CD4-positive, CD25-positive, alpha-beta regulatory T cell (primary cell): ENCODE measurements at places on chromosomes 3 and 15.
A peak's percentile ranks its signal among the peaks of the same experiment; 100 is the strongest.

GRCh38 chr3:13024765-13025065 is 48.5 kb downstream of the IQSEC1 start:
- DNase-seq, result no peak

GRCh38 chr3:129505341-129505740 is 23.1 kb upstream of the RHO start:
- no peak for DNase-seq

GRCh38 chr3:31561891-31562290 is 29.2 kb downstream of the STT3B start:
- DNase-seq, result no peak

DNA sequence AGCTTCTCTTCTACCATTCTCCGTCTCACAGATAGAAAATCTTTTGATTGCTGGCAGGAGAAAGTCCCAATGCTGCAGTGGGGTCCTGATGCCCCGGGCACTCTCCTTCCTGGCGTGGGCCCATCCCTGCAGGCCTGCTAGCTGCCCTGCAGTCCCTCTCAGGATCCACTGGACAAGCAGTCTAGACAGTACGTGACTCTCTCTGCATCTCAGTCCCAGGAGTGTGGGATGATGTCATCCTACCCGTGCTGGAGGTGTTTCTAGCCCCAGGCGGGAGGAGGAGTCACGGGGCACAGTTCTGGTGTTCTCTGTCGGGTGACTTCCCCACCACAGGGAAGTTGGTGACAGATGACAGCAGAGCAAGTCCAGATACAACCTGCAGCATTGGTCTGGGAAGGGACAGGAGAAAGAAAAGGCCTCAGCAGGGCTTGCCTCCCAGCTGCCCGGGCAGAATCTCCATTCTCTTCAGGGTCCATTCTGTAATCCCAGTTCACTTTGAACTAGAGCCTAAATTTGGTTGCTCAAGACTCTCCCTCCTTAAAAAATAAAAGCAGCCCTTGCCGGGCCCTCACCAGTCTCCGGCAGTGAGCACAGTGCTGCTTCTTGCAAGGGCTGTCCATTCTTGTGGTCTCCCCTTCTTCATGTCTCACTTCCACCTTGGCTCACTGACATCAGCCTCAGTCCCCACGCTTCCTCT is 30.6 kb downstream of the SLC28A1 start:
- DNase-seq, result no peak

DNA sequence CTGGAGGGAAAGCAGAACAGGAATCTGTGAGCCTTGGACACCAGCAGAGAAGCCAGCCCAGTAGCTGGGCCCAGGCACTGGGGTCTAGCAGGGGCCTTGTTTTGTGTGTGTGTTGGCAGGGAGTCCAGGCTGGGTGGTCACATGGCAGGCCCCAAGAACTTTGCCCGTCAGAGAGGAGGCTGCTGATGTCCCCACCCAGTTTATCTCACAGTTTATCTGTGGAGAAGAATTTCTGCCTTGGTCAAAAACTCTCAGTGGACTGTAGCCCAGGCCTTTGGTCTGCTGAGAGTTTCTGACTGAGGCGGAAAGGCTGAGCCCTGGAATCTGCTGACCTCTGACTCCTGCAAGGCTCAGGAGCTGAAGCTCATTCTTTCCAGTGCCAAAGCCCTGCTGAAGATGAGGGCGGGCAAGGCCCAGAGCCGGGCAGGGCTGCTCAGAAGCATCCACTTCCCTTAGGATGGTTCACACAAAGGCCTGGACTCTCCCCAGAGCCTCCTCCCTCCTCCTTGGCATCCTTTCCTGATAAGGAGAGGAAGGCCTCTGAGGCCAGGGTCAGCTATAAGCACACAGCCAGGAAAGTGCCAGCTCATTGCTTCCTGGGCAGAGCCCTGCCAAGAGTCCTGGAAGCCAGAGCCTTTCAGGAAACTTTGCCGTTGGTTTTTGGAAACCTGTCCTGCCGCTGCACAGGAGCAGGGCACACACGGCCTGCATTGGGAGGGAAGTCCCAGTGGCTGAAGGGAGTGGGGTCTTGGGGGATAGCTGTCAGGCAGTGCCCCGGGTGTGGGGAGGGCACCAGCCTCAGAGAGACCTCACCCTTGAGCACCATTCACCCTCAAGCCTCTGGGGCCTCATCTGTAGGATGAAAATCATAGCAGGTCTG is 37.2 kb upstream of the SLCO2A1 start:
- DNase-seq, result no peak

DNA sequence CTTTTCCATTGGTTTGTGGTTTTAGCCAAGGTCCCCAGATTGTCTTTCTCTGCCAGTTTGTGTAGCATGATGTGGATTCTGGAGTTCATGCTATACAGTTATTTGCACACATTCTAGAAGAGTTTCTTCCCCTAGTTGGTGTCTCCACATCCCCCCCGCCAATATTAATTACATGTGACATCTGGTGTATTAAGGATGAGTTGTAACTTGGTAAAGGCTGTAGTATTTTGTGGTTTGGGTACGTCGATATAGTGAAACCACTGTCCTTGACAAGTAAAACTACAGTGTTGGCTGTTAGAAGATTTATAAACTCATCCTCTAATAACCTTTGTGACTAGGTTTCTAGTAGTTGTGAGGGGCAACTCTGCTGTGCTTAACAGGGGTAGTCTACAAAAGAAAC is 23.7 kb upstream of the P4HTM start:
- DNase-seq, result no peak

GRCh38 chr15:32923176-32923575 is 205.4 kb downstream of the GREM1 start:
- no peak for DNase-seq

- no peak for DNase-seq
Measured at GRCh38 chr15:53031469-53031868, 241.3 kb upstream of the ONECUT1 start.

- DNase-seq, result no peak
Measured at GRCh38 chr3:138761002-138761401, 73.7 kb downstream of the PIK3CB start.

- no peak for DNase-seq
Measured at GRCh38 chr3:94293793-94294195, 230.9 kb downstream of the NSUN3 start.

DNA sequence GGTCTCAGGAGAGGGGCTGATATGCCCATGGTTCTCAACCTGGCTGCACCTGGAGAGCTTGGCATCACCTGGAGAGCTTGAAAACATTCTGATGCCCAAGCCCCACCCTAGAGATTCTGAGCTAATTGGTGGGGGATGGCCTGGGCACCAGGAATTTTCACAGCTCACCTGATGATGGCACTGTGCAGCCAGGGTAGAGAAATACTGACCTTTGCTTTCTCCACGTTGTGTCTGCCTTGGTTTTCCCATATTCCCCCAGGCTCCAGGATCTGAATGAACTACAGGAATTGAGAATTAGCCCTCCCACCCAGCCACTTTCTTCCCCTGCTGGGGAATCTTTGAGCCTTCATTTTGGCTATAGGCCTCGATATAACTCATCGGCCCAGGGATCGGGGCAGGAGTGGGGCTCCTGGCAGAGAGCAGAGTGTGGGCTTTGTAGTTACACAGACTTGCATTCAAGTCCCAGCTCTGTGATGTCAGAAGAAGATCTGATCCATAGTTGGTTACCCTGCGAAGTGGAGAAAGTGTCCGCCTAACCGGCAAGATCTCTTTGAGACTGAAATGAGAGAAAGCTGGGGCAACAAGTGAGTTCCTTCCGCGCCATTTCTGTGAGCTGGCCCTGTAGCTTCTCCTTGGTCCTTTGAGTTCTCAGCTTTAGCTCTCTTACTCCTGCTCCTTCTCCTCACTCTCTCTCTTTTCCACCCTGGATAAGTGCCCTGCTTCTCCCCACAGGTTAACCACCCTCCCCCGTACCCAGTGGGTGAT is 33.1 kb upstream of the UBE2Q2 start:
- DNase-seq, result peak; percentile 19

- DNase-seq, result no peak
Measured at GRCh38 chr15:33344530-33344929, 33.8 kb downstream of the RYR3 start.
